Activated T-helper 1 cell treated with Interleukin-2 at 50 U/mL for 16 hours (primary cell): ENCODE measurements at places on chromosomes 11 and 22.

GRCh38 chr11:55503449-55503848, 50.8 kb upstream of the OR4C15 start:
- DNase-seq: no peak

- no peak for DNase-seq
Measured at GRCh38 chr11:66235141-66235540, 33.3 kb upstream of the RAB1B start.

DNA sequence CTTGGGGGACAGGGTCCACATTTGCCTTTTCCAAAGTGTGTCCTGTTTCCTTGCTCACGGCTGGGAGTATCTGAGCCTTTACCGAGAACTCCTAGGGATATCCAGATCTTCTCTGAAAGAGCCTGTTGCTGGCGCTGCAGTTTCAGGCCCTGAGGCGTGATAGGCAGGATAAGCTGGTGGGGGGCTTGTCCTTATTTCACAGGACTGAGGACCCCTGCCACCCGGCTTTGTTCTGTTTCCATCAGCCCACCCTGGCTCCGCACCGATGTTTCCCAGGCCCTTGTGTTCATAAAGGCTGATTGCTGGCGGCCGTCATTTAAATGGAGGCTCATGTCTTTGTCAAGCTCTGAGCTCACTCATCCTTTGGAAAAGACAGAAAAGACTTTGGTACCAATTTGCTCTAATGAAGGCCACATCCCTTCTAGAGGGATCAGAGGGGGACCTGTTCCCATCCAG, 9.4 kb upstream of the NPTXR start:
- DNase-seq: no peak

GRCh38 chr11:23453522-23453921, 593.2 kb upstream of the CCDC179 start:
- no peak for DNase-seq

DNA sequence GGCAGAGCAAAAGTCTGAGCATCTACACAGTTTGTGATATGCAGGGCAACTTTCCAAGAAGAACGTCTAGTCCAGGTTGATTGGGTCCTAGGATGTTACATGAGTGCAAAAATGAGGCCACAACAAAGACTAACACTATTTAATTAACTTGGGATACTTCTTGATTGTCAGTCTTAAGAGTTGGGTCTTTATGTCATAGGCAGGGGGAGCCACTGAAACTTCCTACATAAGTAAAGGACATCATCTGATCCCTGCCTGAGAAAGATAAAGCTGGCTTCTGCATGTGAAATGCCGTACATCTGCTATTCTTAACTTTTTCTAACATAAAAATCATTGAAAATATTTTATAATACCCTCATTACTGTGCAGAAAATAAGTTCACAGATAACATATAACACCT, 525.5 kb downstream of the NTM start:
- DNase-seq: no peak

GRCh38 chr11:112783945-112784322, 177.3 kb upstream of the NCAM1 start:
- DNase-seq: no peak

DNA sequence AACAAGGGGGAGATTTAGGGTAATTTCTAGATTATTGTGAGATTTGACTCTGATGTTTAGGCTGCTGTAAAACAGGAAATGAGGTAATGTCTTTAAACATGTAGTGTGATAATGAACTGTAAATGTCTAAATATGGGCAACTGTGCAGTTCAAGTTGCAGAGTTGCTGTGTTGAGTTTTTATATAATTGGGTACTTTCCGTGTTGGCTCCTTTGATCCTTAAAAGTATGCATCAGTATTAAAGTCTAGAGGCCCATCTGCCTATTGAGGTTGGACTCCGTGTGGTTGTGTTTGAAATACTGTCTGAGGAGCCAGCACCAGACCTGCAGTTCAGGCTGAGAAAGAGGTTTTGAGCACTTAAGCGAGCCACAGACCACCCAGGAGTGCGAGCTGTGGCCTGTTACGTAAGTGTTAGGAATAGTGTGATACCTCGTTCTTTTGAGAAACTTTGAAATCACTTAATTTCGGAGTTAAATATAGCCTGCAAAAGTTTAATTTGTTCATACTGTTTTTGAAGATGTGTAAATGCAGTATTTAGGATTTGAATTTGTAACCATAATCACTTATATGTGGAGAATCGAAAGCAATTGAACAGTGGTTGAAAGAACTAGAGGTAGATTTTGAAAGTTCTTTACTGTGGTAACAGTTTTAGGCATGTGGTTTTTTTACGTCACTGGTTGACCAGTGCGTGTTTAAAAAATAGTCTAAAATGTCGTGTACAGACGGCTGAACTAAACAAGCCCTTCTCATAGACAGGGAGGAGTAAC, 9.0 kb downstream of the FAM118A start:
- no peak for DNase-seq

DNA sequence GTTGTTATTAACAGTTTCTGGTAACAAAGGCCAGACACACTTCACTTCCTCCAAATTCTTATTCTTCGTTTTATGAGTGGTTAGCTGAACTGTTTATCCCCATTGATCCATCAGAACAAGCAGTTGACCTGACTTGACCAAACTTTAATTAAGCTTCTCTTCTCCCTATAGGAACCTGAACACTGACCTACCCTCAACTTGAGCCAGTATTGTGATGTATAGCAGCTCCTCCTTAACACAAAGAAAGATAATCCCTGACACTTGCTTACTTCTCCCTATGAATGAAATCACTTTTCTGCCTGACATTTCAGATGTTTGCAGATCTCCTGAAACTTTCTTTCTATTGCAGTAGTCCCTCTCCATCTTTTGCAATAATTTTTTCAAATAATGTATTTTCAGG, 41.9 kb downstream of the ANO5 start:
- no peak for DNase-seq

DNA sequence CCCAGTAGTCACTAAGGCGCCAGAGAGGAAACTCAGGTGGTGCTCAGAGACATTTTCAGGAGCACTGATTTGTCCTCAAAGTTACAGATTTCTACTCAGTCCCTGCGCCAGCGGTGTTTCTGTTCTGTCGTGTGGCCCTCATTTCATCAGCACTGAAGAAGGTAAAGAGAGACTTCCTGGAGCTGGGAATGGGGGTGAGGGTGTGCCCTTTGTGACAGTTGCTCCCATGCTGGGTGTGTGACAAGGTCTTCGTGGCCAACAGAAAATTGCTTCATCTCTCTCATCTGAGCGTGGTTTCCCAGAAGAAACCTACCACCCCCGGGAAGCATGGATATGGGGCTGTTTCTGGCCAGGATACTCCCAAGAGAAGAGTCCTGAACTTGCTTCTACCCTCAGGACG, 2.0 kb upstream of the PPARA start:
- no peak for DNase-seq

GRCh38 chr11:12906501-12906900, 102.6 kb upstream of the RASSF10 start:
- no peak for DNase-seq

- no peak for DNase-seq
Measured at GRCh38 chr11:72751116-72752087, 806 bp downstream of the ARAP1 start.

GRCh38 chr11:36107547-36107946, 163.7 kb downstream of the LDLRAD3 start:
- no peak for DNase-seq

- DNase-seq: no peak
Measured at GRCh38 chr22:39453765-39454378, 2.9 kb upstream of the MGAT3 start.

DNA sequence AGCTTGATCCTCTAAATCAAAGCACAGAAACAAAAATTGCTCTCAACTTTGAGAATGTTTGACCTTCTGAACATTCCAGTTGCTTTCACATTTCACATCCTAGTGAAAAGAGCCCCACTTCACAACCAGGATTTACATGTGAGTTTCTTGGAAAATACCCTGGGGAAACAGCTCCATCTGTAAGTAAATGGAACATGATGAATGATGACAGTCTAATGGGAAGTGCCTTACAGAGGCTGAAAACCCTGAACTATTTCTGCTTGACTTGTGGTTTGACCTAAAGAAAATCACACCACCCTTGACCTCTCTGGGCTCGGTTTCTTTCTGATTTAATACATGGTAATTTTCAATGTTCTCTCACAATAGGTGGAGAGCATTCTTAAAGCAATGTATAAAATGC, 499.4 kb upstream of the API5 start:
- no peak for DNase-seq

GRCh38 chr11:45226901-45227300, 59.2 kb downstream of the SYT13 start:
- DNase-seq: no peak

DNA sequence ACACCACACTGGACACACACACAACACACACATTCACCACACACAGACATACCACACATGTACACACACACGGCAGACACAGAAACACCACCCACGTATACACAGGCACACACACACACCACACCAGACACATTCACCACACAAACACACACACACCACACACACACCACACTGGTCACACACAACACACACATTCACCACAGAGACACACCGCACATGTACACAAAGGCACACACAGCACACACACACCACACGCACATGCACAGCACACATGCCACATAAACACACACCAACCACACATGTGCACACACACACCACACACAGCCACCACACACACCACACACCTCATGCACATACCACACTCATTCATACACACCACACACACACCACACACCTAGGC, 84.2 kb upstream of the PRR5 start:
- DNase-seq: no peak

GRCh38 chr11:21250196-21250595, 580.8 kb downstream of the NELL1 start:
- DNase-seq: no peak

- no peak for DNase-seq
Measured at GRCh38 chr22:47053013-47053725, 290.7 kb downstream of the TBC1D22A start.

GRCh38 chr22:43835736-43836135, 23.6 kb upstream of the EFCAB6 start:
- no peak for DNase-seq

DNA sequence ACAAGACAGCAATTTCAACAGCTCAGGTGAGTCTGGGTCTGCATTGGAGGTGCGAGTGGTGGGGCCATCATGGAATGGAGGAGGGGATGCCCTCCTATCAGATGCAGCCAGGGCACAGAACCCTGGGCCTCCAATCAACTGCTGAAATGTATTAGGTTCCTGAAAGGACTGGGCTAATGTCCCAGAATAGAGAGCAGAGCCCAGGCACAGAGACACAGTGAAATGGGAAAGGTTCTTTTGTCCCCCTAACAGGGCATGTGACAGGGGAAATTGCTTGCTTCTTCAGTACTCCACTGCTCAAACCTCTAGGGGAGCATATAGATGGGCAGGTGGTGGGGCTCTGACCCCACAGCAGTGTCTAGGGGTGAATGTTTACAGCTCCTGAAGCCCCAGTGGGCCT, 87.3 kb upstream of the CLPB start:
- no peak for DNase-seq

DNA sequence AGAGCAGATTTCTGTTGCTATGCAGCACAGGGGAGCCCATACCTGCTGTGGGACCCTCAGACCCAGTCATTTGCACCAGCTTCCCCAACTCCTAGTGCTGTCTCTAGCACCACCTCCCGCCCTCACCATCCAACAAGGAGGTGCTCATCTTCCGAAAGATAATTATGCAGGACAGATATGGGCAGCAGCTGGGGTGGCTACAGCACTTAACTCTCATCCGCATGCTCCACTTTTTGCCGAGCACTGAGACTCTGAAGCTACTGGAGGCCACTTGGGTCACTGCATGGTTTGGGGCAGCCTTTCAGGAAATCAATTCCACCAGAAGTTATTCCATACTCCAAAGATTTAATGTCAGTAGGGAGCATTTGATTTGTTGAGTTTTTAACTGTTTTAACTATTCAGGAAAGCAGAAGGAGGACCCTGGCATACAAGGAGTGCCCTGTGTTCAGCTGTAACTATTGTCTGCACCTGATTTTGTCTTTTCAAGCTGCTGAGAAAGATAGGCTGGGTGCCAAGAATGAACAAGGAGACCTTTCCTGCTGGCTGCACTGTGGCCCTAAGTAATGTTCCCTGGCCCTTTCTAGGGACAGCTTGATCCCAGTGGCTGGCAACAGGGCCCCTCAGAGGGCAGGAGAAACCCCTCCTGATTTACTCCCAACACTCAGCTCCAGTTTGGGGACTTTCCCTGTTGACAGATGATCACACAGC, 67.3 kb upstream of the CSNK2A3 start:
- DNase-seq: no peak

DNA sequence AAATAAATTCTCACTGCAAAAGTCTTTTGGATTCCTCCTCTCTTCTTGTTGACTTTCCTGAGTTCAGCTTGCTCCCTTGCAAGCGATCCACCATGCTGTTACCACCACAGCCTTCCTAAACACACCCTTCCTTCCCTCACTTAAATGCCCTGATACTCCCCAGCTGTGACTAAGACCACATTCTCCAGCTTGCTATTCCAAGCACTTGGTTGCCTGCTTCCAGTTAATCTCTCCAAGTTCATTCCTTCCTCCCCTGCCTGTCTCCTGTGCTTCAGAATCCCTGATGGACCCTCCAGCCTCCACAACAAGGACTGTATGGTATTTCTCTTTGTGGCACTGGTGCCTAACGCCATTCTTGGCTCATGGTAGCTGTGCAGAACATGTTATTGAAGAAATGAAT, 603.9 kb upstream of the CADM1 start:
- DNase-seq: no peak

DNA sequence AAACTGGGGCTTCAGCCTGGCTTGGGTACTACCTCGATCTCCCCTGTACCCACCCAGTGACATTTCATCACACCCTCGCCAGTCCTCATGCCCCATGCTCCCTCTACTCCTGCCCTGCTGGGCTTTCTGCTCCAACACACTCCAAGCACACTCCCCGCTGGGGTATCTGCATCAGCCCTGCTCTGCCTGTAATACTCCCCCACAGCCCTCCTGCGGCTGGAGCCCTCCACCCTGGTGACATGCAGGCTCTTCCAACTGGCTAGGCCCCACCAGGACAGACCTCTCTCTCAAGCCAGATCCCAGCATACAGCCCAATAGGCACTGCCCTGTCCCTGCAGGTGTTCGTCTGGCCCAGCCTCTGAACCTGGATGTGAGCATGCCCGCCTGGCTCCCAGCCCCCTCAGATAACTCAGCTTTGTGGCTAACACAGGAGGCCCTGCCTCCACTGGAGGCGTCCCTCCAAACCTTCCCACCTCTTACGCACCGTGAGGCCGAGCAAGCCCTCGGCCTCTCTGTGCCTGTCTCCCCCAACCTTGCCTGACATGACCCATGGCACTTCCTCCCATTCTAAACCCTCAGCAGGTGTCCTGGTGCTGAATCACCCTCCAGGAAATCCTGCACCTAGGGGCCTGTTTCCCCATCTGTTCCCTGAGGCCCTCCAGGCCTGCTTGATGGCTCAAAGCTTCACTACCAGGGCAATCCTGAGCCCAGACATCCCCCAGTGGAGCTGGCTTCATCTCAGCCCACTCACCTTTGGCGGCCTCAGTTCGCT, 33.5 kb upstream of the TXNRD2 start:
- no peak for DNase-seq
